ENCODE measurements at places on chromosomes 12 and 14.

DNA sequence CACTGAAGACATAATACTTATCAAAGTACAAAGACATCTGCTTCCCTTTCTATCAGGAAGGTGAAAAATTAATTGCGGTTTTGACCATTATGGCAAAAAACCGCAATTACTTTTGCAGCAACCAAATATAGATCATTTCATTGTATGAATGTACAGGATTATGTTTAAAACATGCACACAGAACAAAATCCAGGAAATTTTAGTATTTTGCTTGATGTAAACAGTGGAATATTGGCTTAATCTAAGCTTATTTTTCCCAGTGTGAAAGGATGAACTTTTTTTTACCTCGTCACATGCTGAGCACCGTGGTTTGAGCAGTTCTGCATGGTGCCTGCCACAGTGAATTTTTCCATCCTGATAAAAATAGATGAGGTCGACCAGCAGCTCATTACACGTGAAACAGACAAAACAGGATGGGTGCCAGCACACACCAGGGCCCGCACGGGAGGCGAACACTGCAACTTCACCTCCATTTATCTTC, 121.2 kb downstream of the PRICKLE1 start:
- no peak for DNase-seq

GRCh38 chr12:69733638-69734037, 5.0 kb upstream of the RAB3IP start:
- no peak for DNase-seq

GRCh38 chr14:95816539-95816938, 60.1 kb upstream of the TUNAR start:
- DNase-seq = no peak

DNA sequence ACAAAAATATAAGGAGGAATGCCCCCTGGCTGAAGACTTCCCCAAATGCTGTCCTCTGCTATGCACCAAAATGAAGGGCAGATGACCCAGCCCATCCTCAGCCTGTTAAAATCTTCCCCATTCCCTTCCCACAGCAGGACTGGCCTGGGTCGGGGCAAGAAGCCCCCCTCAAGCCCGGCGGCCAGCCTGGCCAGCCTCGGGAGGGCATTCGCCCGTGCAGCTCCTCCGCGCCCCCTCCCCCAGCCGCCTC, 413 bp downstream of the RARG start:
- no peak for DNase-seq

DNA sequence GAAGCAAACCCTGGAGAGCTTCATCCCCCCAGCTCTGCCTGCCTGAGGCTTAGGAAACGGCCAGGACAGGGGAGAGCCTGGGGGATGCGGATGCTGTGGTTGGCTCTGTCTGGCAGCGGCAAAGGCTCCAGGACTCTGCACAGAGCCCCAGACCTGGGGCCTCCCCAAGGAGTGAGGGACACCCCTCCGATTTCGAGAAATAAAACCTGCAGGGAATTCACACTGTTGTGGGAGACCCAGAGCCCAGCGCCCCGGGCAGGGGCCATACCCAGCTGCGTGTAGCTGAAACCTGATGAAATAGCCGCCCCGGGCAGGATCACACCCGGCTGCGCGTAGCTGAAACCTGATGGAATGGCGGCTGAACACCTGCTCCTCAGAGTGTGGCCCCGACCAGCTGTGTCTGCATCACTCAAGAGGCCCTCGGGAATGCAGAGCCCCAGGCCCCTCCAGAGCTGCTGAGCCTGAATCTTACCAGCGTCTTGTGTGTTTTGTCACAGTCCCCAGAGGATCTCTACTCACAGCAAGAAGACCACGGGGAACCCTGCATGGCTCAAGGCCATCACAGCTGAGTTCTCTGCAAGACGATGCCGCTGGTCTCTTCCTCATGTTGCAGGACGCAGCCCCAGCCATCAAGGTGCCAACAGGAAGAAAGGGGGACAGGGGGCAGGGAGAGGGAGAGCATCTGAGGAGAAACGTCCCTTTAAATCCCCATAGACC, 46.5 kb upstream of the GALNT9 start:
- no peak for DNase-seq

DNA sequence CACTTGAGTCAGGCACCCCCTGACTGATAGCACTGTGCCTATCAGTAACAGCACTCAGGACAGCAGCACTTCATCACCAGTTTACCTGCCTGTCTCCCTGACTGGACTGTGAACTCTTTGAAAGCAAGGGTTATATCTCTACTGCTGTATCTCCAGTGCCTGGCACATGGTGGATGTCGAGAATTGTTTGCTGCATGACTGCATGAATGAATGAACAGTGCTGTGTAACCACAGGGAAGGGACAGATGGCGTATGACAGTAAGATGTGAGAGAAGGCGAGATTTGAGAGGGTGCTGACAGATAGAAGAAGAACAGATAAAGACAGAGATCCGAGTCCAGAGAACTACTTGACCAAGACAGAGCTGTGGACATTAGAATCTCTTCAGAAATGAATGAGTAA, 29.7 kb downstream of the BRAP start:
- no peak for DNase-seq

GRCh38 chr14:45377166-45377565, 124.2 kb upstream of the MIS18BP1 start:
- no peak for DNase-seq

GRCh38 chr12:24078318-24078765, 128.9 kb upstream of the SOX5 start:
- DNase-seq = no peak

GRCh38 chr12:85781766-85782165, 54.4 kb downstream of the RASSF9 start:
- DNase-seq = no peak

- DNase-seq = no peak
These were observed 15.2 kb downstream of the MDGA2 start for GRCh38 chr14:47660158-47660557.

- DNase-seq = no peak
These were observed 36.6 kb downstream of the TC2N start for GRCh38 chr14:91830777-91831176.

GRCh38 chr14:82562881-82563280, 1029.2 kb upstream of the SEL1L start:
- DNase-seq = no peak

- DNase-seq = no peak
These were observed 54.8 kb downstream of the FNTB start for GRCh38 chr14:65041434-65041915.

DNA sequence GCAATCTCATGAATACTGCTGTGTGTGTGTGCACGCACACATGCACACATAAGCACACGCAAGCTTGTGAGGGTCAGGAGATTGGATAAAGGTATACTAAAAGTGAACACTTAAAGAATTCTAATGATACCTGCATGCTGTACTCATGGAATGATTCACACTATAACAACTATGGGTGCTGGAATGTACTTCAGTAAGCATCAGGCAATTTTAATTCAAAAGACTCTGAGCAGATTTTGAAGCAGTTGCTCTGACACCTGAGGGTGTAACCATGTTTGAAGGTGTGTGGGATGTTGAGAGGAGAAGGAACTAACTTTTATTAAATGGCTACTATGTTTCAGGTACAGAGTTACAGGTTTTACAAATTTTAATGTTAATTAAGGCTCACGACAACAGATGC, 61.6 kb downstream of the GARIN6 start:
- DNase-seq = no peak

- DNase-seq = no peak
These were observed 165.1 kb downstream of the GXYLT1 start for GRCh38 chr12:41979574-41979973.

DNA sequence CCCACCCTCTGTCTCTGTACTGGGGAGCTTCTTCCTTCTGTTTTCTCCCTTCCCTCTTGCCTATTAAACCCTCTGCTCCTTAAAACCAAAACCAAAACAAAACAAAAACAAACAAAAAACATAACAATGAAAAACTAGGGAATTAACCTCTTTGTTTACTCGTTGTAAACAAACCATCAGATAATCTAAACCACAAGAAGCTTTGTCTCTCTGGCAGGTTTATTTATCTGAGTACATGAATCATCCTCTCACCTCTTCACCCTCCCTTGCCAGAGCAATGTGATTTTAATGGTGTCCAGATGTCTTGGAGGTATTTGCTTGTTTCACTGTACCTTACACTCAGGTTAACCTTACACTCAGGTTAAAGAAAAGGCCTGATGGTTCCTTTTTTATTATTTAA, 66.1 kb downstream of the DYRK2 start:
- no peak for DNase-seq

GRCh38 chr14:50231475-50232275, at the start of gene SOS2:
TSS of gene SOS2 (minus strand) at chr14:50231578. CDS start at chr14:50231283, 295 bp downstream.
- DNase-seq = peak; percentile 80

GRCh38 chr14:68274725-68275124, 455.1 kb downstream of the RAD51B start:
- no peak for DNase-seq

- no peak for DNase-seq
These were observed 571.7 kb downstream of the DIO2 start for GRCh38 chr14:79639613-79640012.

DNA sequence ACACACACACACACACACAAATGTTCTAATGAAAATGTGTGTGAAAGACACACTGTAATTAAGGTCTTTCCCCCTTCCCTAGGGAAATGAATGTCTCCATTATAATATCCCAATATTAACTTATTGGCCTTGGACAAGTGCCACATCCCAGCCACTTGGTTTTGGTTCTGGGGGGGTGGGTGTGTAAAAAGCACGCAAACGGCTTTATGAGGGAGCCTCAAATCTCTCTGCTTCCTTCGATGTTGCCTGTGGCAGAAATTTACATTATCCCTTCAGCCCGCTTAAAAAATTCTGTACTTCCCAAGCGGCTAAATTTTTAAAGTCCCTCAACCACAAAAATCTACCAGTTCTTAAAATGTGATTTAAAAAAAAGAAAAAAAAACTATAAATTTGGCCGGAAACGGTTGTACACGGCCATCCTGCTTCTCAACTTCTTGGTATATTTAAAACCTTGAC, 432 bp downstream of the C14orf93 start:
- DNase-seq = no peak

- no peak for DNase-seq
These were observed 1024.9 kb downstream of the TMEM121 start for GRCh38 chr14:106551265-106551664.

GRCh38 chr14:100581228-100582145, 5.7 kb downstream of the BEGAIN start:
- no peak for DNase-seq

DNA sequence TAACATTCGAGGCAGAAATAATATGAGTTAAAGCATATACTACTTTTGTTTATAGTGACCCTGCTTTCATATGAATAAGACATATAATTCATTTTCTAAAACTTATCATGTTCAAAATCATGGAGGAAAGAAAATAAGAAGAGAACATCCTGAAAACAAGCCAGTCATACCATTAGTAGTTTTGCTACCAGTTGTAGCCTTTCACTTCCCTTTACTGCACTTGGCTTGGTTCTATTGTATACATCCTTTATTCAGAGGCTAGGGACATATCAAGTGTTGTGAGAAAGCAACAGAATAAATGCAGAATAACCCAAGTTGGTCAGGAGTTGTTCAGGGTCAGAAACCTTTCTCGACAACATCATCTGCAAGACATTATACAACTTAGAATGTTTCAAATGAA, 598.7 kb downstream of the SOX5 start:
- no peak for DNase-seq

DNA sequence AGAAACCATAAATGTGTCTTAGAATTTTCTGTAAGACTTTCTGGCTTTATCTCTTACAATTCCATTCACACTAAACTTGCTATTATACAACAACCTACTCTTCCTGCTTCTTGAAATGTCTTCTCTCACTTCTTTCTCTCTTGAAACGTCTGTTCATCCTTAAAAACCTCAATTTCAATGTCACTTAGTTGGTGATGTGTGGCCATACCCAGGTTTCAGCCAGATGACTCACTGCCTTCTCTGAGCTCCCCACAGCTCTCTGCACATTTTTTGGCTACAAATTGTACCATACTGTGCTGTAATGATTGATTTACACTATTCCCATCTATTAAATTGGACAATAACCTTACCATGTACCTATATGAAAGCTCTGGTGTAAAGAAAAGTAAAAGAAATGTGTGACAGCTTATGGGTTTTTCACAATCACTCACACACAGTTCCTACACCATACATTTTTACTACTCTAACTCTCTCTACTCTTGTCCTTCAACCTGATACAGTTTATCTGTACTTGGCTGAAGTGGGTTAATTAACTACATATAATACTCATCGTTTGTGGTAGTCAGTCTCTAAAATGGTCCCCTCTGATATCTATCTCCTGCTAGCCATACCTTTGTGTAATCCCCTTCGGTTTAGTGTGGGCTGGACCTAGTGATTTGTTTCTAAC, 222.1 kb downstream of the NELL2 start:
- no peak for DNase-seq

- no peak for DNase-seq
These were observed 12.0 kb downstream of the CFAP73 start for GRCh38 chr12:113161415-113162016.

GRCh38 chr14:37491076-37491475, 104.0 kb downstream of the FOXA1 start:
- no peak for DNase-seq

DNA sequence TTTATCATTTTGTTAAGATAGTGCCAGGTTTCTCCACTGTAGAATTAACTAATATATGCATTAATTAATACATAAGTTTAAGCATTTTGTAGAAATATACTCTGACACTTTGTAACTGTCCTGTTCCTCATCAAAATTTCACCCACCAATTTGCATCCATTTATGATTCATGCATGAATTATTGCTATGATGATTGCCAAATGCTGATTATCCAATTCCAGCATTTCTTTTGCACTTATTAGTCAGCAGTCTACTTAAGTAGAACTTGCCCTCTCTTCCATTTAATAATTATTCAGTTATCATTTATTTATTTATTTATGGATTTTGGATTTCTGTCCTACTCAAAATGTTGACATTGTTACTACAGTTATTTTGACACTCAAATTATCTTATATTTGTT, 72.2 kb downstream of the SLC6A15 start:
- no peak for DNase-seq

- DNase-seq = no peak
These were observed 224.9 kb upstream of the SLC16A7 start for GRCh38 chr12:59370933-59371332.

GRCh38 chr12:71626768-71627167, 36.9 kb downstream of the ZFC3H1 start:
- no peak for DNase-seq

DNA sequence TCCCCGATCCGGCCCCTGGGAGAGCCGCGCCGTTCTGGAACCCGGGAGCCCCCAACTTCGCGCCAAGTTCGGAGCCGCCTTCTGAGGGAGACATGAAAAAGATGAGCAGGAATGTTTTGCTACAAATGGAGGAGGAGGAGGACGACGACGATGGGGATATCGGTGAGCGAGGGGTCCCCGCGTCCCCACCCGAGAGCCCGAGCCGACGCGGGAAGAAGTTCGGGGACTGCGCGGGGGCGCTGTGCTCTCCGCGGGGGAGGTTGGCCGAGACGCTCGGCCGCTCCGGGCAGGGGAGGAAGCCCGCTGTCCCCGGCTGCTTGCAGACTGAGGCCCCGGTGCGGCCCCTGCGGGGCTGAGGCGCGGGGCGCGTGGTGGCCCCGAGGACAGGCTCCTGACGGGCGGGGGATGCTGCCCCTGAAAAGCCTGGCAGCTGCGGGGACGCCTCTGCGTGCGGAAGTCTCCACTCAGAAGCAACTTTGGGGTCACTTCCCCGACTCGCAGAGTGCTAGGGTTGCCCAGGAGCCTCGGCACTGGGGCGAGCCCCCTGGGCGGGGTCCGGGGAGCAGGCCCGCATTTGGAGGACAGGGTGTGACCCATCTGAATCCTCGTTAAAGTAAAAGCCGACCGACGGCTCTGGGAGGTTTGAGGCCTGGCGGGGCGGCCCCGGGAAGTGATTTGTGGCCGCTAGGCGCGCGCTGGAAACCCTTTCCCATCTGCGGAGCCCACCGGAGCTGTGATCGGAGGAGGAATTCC, 511 bp downstream of the ANO6 start:
- peak; percentile 43 for DNase-seq
